ENCODE measurements at places on chromosomes 1 and 21. TPM values are rescaled to one million over a fixed set of nuclear protein-coding genes. Genes with fewer than 3 reads are reported as not detected.

The TRABD2B gene
- total RNA-seq, result not detected

The INAVA gene
- total RNA-seq, result under 0.01 TPM

The OR10Z1 gene
- 0.31 TPM for total RNA-seq

The TNFRSF9 gene
- total RNA-seq, result 2.4 TPM

The AGRN gene
- total RNA-seq, result 2.6 TPM

The COX20 gene
- total RNA-seq, result 19.7 TPM

The NCF2 gene
- total RNA-seq, result 184 TPM

The CCDC27 gene
- total RNA-seq, result not detected

The FCRL2 gene
- total RNA-seq, result 4.0 TPM

The PTPN22 gene
- 70.5 TPM for total RNA-seq

The ZNF683 gene
- total RNA-seq, result 1.8 TPM

The PTAFR gene
- total RNA-seq, result 16.3 TPM

The FCRL6 gene
- total RNA-seq, result 15.2 TPM

The LIN28A gene
- total RNA-seq, result not detected

The NBPF3 gene
- 6.6 TPM for total RNA-seq

The OR10R2 gene
- total RNA-seq, result not detected

The CSMD2 gene
- total RNA-seq, result not detected

The IGSF5 gene
- total RNA-seq, result not detected

The CCDC181 gene
- total RNA-seq, result not detected

The PM20D1 gene
- 0.42 TPM for total RNA-seq

The APCS gene
- total RNA-seq, result not detected

The KRTAP21-3 gene
- total RNA-seq, result not detected

The GPR37L1 gene
- not detected for total RNA-seq

The OR6N1 gene
- total RNA-seq, result under 0.01 TPM

The RASAL2 gene
- total RNA-seq, result 0.84 TPM

The NFASC gene
- total RNA-seq, result under 0.01 TPM

The AMIGO1 gene
- total RNA-seq, result 9.2 TPM

The AMY1C gene
- total RNA-seq, result not detected

The IFNLR1 gene
- 1.6 TPM for total RNA-seq

The XCL2 gene
- total RNA-seq, result 12.7 TPM

The BTG2 gene
- 842 TPM for total RNA-seq

The HPCAL4 gene
- 5.5 TPM for total RNA-seq

The FCRL1 gene
- total RNA-seq, result 25.5 TPM
